K562 (cell line): ENCODE measurements at places on chromosomes 7 and 10.
A peak's percentile ranks its signal among the peaks of the same experiment; 100 is the strongest.

DNA sequence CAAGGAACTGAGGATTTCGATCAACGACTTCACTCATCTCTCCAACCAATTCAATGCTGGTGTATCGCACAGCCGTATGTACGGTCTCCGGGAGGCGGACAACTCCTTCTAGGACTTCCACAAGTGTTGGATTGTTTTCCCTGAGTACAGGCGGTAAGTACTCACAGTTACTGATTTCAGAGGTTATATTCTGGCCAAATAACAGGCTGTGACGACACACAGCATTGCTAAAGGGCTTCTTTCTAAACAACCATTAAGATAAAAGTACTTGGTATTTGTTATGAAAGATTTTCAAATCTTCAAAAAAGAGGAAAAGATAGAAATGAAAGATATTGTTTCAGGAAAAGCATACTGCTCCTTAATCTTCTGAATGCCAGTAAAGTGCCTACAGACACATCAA is 52.2 kb downstream of the IRF5 start:
- DNase-seq = no peak

DNA sequence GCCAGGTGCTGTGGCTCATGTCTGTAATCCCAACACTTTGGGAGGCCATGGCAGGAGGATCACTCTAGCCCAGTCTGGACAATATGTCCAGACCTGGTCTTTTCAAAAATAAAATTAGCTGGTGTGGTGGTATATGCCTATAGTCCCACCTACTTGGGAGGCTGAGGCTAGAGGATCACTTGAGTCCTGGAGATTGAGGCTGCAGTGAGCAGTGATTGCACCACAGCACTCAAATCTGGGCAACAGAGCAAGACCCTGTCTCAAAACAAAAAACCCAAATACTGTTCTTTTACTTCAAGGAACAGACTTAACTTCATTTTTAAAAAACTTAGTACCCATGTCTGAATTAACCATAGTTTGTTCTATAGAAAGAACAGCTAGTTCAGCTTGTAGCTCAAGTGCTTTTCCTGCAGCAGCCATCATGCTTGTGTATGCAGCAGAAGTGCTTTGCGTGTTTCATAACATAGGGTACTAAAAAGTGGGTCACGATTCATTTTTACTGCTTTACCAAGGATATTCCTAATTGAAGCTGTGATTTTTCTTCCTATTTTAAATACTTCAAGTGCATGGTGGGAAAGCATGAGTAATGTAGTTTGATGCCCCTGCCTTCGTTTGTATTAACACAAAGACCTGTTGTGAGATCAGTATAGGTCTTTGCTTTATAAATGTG is 5.9 kb downstream of the EIF4H start:
- no peak for DNase-seq

DNA sequence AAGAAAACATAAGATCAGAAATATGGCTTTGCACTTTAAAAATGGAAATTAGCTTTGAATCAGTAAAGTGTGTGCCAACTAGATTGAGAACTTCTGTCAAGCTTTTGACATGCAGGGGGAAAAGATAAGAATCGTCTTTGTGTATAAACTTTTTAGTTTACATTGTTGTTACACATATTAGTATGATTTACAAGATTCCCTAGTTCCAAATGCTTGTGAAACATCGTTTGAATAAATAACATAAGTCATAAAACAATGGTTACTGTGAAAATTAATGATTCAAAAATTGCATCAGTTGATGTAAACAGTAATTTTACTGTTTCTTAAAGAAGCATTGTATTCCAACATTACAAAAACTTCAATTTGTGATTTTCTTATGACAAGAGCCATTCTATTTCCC is 207.6 kb upstream of the MTPN start:
- no peak for DNase-seq

GRCh38 chr10:75408509-75408875 is 6.9 kb upstream of the ZNF503 start:
- no peak for DNase-seq

- no peak for DNase-seq
Measured at GRCh38 chr10:10056961-10057360, 960.7 kb upstream of the CELF2 start.

- no peak for DNase-seq
Measured at GRCh38 chr10:76299501-76299900, 868.1 kb downstream of the LRMDA start.

DNA sequence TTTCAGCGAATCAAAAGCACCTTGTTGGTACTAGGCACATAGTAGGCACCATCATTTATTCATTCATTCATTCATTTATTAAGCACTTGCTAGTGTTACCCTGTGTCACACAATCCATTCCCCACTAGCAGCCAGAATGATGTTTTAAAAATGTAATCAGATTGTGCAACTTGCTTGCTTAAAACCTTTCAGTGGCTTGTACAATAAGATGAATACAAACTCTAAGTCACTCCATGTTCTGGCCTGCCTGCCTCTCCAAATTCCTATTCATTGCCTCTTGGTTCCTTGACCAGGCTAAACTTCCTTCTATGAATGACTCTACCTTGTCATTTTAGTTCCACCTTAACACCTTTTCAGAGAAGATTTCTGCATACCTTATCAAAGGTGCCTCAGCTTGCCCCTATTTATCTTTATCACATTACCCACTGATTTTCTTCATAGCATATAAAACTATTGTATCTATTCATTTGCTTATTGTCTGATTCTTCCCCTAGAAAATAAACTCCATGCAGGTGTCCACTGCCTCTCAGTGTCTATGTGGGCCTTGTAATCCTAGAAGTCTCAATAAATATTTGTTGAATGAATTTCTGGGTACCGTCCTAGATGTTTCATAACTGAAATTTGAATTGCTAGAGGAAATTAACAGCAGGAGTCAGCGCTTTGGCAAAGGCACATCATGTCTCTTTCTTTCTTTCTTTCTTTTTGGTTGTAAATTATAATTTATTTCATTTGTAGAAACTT is 169.5 kb downstream of the TMEM26 start:
- no peak for DNase-seq

DNA sequence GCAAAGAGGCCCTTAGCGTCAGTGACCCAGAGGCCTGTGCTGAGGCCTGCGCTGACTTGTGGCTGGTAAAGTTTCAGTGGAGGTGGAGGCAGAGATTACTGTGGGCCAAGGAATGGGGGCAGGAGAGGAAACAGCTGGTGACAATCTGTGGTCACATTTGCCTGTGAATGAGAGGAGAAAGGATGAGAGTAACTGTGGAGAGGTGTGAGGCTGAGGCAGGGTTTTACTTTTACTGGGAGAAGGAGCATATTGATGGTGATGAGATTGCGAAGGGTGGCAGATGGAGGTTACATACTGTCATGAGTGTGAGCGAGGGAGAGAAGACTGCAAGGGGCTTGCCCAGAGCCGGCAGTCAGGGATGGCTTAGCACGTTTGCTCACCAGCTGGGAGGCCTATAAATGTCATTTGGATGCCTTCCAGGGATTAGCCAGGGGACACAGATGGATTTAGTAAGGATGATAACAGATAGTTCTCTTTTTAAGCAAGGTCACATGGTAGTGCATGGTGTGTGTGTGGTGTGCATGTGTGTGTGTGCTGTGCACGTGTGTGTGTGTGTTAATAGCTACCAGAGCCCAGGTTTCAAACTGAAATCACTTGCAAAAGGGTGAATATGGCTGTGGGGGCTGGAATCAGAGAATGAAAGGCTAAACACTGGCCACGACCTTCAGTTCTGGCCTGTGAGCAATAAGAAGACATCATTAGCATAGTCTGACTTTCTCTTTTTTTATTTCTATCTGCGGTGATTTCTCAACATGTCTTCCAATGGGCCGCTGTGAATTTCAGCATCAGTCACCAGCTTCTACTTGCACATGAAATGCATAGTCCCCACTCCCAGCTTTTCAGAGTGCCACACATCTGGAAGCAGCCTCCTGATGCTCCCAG is 291.5 kb upstream of the ZNF32 start:
- DNase-seq = no peak

GRCh38 chr7:142355328-142355727 is 97.5 kb upstream of the PRSS58 start:
- DNase-seq = no peak

DNA sequence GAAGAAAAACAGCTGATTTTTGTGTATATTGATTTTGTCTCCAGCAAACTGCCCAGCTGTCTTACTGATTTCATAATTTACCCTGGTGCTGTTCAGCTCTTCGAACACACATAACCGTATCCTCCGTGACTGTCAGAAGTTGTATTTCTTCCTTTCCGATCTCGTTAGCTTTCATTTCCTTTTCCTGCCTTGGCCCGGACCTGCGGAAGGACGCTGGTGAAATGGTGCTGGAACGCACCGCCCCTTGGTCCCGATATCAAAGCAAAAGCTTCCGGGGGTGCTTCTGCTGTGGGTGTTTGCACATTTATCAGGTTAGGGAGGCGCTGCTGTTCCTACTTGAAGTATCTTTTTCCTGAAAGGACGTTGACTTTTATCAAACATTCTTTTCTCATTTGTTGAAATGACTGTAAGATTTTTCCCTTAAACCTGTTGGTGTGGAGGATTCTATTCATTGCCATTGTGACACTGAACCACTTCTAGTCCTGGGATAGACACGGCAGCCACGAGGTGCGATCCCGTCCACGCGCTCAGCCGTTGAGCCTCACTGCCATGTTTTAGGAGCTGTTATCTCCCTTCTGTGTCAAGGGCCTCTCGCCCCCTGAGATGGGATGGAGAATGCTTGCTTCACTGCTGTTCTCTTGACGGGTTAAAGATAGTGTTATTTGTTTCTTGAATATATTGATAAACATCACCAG is 72.6 kb downstream of the FOXL3 start:
- DNase-seq = peak; percentile 61

DNA sequence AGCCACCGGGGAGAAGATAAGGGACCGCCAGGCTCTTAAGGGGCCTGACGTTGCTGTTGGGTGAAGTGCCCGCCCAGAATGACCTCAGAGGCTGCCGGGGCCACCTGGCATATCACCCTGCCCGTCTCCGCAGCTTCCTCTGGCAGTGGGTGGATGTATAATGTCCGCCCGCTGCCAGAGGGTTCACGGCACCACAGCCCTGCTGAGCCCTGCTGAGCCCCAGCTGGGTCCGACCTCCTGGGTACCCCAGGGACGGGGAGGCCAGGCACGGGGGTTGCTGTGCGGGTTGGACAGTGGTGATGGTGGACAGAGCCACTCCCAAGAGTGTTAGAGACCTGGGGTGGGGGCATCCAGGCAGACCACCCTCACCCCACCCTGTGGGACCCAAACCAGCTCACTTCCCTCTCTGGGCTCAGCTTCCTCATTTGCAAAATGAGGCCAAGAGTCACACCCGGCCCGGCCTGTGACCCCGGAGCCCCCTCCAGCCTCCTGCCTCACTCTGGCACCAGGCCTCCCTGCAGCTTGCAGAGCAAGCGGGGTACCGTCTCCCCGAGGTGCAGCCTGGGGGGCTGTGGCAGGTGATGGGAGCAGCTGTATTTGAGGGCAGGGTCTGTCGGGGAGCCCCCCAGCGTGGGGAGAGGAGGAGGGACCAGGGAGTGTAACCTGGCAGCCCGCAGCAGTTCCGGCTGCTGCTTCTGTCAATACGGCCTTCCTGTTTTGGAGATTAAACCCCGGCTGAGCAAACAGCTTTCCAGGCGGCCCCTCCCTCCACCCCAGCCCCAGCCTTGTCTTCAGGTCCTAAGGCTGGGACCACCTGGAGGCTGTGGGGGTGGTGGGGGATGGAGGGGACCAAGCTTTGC is 8.4 kb upstream of the LFNG start:
- DNase-seq = peak; percentile 45

DNA sequence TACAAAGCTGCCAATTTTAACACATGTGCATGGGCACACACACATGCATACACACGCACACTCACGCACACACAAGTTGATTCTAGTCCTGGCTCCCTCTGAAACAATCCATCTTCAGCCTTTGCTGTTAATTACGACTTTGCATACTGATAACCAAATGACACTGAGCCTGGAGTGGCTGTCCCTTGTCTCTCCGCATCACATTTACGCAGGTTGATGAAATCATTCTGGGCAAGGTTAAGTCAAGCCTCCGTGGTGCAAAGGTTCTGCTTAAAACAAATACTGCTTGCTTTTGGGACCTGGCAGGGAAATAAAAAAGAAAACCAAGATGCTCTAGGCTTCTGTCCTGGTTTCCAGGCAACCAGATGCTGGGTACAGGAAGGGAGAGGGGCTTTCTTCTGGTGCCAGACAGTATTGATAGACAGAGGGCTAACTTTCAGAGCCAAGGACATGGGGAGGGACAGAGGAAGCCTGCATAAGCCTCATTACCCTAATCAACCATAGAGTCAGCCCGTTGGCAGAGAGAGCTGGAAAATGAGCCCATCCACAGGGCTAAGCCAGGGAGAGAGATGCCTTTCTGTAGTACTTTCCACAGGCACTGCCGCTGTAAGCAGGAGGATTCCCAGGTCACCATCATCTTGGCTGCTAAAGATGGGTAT is 233.0 kb downstream of the WDR11 start:
- DNase-seq = no peak

DNA sequence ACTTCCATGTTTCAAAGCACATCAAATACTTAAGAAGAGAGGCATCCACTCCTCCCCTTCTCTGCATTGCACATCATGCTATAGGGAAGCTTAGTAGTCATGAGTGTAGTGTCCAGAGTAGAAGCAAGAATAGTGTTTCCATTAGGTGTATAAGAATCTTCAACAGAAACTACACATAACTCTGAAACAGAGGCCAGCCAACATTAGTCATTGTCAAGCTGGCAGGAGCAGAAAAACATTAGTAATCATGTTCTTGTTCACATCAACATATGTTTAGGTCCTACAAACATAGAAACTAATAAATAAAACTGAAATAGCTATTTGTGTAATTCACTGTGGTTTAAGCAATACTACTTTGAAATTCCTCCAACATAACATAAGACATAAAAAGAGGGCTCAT is 370.2 kb downstream of the PPP1R3A start:
- DNase-seq = no peak

DNA sequence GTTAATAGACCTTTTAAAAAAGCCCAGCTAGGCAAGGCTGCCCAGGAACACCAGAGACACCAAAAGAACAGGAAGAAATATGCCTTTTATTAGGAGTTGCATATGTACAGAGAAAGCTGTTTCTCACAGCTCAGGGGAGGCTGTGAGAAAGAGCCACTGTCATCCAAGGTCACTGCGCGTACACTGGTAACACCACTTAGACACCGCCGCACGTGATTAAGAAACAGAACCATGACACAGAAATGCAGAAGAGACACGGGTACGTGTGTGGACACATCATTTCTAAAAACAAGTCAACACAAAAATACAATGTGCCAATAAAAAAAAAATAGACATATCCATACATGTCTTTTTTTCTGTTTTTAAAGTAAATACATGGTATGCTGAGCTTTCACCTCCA is 705.6 kb downstream of the PARD3 start:
- no peak for DNase-seq

GRCh38 chr7:876972-877311 is 588 bp downstream of the GET4 start:
- no peak for DNase-seq

DNA sequence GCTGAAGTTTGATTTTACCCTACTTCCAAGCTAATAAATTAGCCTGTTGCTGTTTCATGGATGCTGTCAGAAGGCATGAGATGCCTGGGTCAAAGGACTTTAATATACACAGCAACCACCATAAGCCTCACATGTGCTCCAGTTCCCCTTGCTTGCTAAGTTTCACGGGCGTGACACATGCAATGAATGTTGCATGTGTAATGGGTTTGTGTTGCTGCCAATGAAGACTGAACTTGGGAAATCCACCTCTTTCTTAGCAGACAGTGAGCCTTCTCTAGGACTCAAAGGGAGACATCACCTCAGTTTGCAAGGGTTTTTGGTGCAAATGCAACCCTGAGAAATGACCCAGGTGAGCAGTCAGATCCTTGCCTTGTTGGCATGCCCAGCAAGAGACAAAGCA is 505.5 kb upstream of the PODXL start:
- DNase-seq = no peak
